Stimulated activated CD8-positive, alpha-beta memory T cell treated with anti-CD3 and anti-CD28 coated beads, Interleukin-4, amount 100 ng/mL, for 1 hour (primary cell): ENCODE measurements at places on chromosomes 2 and 18.

DNA sequence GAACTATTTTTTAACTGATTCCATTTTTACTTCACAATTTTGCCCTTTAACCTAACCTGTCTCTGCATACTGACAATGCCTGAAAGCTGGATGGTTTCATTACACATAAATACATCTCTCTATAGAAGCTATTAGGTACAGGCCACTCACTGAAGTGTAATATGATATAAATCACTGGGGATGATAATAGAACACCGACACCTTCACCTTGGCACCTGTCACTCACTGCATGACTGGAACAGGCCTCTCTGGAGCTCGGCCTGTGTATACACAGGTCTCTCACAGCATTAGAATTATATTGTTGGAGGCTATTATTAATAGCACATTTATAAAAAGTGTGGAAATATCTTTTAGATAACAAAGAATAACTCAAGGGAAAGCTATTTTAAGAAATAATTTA is 138.2 kb downstream of the TMEM131 start:
- DNase-seq: no peak

DNA sequence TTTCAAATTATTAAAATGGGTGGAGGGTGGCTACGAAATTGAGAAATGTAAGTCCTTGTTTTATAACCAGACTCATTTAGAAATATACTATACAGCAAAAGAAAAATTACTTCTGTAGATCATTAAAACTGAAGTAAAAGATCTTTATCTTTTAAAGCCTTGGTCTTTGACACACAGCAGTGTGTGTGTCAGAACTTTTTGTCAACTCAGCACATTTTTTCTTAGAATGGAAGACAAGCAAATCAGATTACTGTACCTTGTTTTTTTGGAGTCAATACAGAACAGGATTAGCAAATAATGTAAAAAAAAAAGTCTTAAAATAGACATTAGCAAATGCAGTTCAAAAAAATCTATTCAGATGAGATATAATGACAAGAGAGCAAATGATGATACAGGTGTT is 49.1 kb downstream of the C2orf76 start:
- no peak for DNase-seq

DNA sequence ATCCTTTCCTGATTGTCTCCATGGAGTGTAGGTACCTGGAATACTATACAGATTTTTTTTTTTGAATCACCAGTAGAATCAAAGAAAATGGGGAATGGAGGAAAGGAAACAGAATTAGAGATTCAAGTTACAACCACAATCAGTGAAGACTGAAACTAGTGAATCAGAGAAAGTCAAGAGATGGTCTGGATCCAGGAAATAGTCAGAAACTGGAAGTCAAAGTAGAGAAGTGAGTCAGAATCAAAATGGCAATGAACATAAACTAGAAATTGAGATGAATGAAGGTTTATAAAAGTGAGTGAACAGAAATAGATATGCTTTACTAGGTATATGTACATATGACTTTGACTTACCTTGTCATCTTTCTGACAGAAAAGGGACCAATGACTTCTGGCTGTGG is 579.0 kb downstream of the PLCL1 start:
- DNase-seq: no peak

GRCh38 chr2:119208791-119209203 is 14.8 kb upstream of the STEAP3 start:
- no peak for DNase-seq

GRCh38 chr2:235390108-235390815 is 103.6 kb upstream of the AGAP1 start:
- no peak for DNase-seq

- no peak for DNase-seq
Observed at GRCh38 chr2:33775306-33775705, 176.2 kb upstream of the FAM98A start.

DNA sequence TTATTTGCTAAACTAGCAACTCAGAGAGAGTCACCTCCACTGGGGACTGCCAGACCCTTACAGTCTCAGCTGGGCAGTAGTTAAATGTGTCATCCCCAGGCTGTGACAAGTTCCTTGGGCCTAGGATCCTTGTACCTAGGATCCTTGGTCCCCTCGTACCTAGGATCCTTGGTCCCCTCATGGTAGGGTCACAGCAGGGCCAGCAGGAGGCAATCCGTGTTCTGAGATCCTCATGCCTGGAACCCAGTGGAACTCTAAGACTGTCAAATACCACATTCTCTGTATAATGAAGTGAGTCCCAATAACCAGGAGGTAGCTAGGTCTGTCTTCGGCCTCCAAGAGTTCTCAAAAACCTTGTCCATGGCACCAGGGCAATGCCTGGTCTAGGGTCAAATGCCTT is 60.8 kb downstream of the LYPD6B start:
- no peak for DNase-seq

DNA sequence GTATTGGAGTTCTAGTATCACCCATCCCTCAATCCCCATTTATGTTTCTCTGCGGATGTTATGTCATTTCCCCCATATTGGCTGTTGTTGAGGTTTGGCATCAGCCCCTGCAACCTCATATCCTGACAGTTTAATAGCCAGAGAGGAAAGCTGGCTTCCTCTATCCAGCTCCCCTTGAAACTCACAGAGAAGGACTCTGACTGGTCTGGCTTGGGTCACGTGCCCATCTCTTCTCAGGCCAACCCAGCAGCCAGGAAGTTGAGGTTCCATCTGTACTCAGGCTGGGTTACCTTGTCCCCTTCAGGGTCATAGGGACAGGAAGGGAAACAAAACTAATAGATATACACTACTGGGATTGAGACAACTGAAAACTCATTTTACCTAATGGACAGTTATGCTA is 148.0 kb upstream of the SLC14A2 start:
- DNase-seq: no peak

DNA sequence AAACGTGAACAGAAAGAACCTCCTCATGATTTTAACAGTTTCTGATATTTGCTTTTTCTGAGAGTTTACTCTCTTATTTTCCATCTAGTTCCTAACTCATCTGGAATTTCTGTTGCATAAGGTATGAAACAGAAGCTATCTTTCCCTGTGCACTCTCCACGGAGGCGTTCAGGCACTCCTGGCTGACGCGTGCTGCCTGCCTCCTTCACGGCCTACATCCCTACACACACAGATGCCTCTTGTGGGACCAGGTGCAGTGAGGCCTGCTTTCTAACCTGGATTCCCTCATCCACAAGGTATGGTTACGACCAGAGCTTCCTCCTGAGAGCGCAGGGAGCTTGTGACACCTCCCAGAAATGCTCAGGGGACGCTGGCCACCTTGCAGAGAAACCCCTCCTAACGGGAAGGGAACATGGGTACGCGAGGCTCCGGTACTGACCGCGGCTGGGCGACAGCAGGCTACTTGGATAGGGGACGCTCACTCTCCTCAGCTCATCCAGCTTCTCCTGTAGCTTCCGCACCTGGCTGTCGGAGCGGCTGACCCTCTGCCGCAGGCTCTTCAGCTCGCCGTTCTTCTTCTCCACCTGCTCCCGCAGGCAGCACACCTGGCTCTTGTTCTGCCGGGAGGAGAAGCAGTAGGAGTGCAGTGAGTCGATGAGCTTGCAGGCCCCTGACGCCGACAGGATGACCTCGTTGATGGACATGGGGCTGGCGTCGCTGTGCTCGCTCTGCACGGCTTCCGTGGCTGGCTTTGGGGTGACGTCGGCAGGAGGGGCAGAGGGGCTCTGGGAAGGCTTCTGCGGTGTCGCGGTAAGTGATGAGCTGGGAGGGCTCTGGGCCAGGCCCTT is 4.3 kb downstream of the THAP4 start:
- DNase-seq: no peak
